ENCODE measurements at places on chromosomes 4 and X. TPM values are rescaled to one million over a fixed set of nuclear protein-coding genes. Genes with fewer than 3 reads are reported as not detected.

GRCh38 chr4:5635826-5636195 is 72.5 kb downstream of the EVC2 start:
- H3K4me1 ChIP-seq, result no peaks in the 10 kb centered on the region
- H3K27me3 ChIP-seq, result no peaks in the 10 kb centered on the region
- H3K36me3 ChIP-seq, result no peaks in the 10 kb centered on the region

DNA sequence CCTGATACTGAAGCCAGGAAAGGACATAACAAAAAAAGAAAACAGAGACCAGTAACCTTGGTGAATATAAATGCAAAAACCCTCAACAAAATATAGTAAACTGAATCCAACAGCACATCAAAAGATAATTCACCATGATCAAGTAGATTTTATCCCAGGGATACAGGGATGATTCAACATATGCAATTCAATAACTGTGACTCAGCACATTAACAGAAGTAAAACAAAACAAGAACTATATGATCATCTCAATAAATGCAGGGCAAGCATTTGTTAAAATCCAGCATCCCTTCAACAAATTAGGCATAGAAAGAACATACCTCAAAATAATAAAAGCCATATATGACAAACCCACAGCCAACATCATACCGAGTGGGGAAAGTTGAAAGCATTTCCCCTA is 112.0 kb downstream of the HHIP start:
- H3K27ac ChIP-seq, result no peak overlapping the region
- no peaks in the 10 kb centered on the region for H3K27me3 ChIP-seq
- DNase-seq, result no peak

DNA sequence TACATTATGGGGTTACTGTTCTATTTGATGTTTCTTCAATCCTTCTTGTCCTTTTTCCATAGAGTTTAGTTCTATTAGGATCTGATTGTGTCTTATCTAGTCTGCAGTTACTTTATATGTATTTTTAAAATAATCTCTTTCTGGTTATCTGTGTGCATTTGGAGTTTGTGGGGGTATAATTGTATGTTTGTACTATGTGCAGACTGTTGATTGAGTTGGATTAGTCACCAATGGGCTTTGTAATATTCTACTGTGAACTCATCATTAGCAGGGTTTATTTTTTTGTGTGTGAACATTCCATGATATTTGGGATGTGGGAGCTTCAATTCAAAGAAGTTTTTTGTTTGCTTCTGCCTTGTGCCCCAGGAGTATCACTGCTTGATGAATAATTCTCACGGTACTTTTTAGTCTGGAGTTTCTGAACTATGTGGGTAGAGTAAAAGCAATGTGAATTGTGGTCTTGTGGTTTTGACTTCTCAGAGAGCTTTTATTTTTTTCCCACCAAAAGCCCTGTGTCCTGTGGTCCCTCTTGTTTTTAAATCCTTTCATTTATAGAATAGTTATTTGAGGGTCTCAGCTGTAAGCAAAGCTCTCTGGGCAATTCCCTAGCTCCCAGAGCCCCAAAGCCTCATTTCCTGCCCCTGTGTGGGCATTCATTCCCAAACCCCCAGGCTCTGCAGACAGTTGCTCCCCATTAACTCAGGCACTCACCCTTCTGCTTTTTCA is 127.8 kb downstream of the PHKA2 start:
- no peaks in the 10 kb centered on the region for H3K36me3 ChIP-seq
- peaks cover 3% of the 10 kb centered on the region for H3K4me1 ChIP-seq
- DNase-seq, result no peak
- no peaks in the 10 kb centered on the region for H3K27me3 ChIP-seq

ADGRA3 gene
- 15.8 TPM for total RNA-seq

- H3K4me1 ChIP-seq, result no peaks in the 10 kb centered on the region
- H3K4me3 ChIP-seq, result no peak overlapping the region
- DNase-seq, result no peak
- peaks cover 3% of the 10 kb centered on the region for H3K36me3 ChIP-seq
- H3K27ac ChIP-seq, result no peak overlapping the region
Measured at GRCh38 chr4:150415213-150415612, 166.7 kb upstream of the MAB21L2 start.

- H3K36me3 ChIP-seq, result no peaks in the 10 kb centered on the region
- no peak for DNase-seq
- peaks cover 3% of the 10 kb centered on the region for H3K4me1 ChIP-seq
- no peaks in the 10 kb centered on the region for H3K27me3 ChIP-seq
- no peak overlapping the region for H3K4me3 ChIP-seq
Measured at GRCh38 chr4:3805026-3805425, 38.8 kb downstream of the ADRA2C start.

AGTR2 gene
- total RNA-seq, result not detected

CT45A2 gene
- not detected for total RNA-seq
